ENCODE measurements at places on chromosomes 5 and 9.

DNA sequence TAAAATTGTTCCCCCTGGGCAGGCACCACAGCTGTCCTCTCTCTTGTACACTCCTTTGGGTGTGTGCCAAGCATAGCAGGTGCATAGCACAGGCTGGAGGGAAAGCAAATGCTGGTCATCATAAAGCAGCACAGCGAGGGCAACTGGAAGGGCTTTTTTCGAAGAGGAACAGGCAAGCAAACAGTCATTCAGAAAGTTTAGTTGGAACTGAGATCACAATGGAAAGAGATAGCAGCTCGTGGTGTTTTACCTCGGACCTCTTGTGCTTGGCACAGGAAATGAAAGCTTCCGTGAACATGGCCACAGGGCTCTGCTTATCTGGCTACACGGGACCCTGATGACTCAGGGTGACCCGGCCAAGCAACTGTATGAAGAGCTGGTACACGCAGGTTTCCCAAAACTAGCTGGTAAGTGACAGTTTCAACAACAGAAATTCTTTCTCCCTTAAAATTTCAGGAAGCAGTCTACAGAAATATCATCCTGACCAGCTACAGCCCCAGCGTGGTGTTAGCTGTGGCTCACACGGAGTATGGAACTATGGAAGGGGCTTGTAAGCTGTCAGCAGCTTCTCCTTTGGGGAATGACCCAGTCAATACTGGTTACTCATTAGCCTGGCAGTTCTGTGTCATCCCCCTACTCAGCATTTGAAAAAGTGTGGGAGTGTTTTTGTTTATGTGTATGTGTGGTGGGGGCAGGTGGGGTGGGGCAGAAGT, 48.1 kb downstream of the POC5 start:
- DNase-seq = peak; percentile 34

DNA sequence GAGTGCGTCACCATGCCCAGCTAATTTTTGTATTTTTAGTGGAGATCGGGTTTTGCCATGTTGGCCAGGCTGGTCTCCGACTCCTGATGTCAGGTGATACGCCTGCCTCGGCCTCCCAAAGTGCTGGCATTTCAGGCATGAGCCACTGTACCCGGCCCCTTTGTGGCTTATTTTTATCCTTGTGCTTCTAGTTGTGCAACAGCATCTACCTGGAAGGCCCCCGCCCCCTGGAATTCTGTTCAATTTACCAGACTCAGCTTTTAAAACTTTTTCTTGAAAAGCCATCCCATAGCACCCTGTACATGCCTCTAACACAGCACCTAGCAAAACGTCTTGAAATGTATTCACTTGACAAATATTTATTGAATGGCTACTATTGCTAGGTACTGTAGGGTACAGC, 9.7 kb upstream of the GPBP1 start:
- no peak for DNase-seq

- no peak for DNase-seq
Measured at GRCh38 chr5:74044936-74045335, 418.9 kb downstream of the ARHGEF28 start.

DNA sequence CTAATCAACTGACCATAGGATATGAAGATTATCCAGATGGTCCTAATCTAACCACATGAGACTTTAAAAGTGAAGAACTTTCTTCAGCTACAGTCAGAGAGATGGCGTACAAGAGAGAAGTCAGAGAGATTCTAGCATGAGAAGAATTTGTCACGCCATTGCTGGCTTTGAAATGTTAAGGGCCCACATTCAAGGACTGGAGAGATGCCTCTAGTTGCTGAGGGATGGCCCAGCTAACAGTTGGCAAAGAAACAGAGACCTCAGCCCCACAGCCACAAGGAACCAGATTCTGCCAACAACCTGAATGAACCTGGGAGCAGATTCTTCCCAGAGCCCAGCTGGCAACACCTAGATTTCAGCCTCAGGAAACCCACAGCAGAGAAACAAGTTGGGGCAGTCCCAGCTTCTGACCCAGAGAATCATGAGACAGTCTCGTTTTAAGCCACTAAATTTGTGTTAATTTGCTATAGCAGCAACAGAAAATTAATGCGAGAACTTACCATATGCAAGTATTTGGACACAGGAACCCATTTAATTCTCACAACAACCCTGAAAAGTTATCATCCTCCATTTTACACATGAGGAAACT, 132.0 kb downstream of the MLLT3 start:
- no peak for DNase-seq

DNA sequence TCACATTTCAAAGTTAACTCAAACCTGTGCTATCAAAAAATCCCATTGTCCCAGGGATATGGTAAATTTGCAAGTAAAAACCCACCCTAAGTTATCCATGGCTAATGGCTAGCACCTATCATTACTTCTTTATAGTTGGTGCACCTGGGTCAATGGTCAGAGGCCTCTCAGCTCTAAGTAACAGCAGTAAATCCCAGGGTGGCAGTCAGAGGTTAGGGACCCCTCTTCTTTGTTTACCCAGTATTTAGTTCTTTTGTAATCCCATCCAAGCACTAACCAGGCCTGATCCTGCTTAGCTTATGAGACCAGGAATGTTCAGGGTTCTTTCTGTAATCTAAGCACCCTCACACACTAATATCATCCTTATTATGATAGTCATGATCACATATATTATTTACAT, 52.1 kb upstream of the WWC1 start:
- no peak for DNase-seq

DNA sequence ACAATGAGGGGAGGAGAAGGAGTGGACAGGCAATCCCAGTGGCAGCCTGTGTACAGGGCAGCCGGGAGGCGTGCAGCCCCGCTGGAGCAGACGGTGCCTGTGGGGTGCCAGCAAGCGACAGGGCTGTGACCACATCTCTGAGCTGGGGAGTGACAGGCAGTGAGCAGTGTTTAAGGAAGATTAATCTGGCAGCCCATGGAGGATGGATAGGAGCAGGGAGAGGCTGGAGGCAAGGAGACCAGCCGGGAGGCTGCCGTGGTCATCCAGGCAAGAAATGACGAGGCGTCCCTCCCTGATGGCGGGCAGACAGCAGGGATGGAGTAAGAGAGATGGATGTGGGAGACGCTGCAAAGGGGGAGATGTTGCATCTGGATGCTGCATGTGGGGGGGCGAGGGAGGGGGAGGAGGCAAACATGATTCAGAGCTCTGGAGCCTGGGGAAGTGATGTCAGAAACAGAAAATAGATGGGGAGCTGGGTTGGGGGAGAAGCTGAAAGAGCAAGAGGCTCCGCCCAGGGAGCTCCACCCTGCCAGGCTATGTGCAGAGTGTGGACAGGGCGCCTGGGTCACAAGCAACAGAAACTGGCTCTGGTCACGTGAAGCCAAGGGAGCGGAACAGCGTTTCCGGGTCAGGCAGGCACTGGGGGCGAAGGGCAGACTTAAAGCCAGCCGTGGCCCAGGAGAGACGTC, 12.6 kb downstream of the UNC5A start:
- DNase-seq = no peak

DNA sequence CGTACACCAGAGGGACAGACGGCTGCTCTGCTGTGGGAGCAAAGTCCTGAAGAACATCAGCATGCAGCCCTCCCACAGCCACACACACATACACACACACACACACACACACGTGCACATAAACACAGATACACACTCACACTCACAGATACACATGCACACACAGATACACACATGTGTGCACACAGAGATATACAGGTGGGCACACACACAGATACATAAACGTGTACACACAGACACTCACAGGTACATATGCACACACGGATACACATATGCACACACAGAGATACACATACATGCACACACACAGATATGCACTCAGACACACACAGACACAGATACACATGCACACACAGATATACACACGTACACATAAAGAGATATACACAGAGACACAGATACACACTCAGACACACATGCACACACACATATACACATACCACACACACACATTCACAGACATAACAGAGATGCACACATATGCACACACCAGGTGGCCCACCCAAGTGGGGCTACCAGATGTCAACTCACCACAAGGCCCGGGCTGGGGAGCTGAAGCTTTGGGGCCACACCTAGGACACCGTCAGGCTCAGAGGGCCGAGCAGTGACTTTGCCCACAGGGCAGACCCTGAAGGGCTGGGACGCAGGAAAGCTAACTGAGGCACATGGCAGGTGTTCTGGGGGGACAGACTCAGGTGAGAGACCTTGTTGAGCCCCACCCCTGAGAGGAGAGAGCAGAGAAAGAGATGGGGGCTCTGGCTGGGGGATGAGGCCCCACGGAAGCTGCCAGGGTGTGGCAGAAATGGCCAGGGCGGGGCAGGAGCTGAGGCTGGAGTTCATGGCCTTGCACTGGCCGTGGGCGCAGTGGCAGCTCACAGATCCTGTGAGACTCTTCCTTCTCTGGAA, 148.6 kb upstream of the PPP1R26 start:
- DNase-seq = no peak

DNA sequence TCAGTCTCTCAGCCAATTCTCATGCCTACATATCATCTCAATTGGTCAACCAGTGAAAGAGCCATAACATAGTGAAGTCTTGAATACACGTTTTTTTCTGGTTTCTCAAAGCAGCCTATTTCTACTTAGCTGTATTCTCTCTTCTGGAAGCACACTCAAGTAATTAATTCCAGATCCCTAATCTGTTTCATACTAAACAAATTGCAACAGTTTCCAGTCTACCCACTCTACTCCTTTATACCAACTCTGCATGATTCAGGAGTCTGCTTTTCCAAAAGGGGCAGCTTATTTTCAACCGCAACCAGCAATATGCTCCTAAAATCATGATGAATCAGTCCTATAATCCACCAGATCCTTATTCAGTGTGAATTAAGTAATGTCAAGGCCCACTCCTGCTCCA, 211.7 kb downstream of the TLE1 start:
- DNase-seq = no peak

- DNase-seq = no peak
Measured at GRCh38 chr5:134227259-134227658, 1.4 kb upstream of the PPP2CA start.

- DNase-seq = no peak
Measured at GRCh38 chr5:33994845-33995244, 10.4 kb upstream of the SLC45A2 start.

- no peak for DNase-seq
Measured at GRCh38 chr9:127522727-127523126, 71.4 kb downstream of the LRSAM1 start.

DNA sequence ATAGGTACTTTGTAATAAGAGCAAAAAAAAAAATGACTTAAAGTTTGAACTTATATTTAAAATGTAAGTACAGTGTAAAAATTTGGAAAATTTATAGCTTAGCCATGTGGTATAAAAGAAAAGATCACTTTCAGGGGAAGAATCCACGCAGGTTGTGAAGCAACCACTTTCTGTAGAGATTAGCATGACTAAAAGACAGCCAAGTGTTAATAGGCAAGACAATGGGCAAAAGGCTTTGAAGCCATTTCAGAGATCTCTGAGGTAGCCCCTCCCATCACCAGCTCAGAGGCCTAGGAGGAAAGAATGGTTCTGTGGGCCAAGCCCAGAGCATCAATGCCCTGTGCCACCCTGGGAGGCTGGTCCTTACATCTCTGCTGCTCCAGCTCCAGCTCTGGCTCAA, 346.3 kb upstream of the CHD1 start:
- DNase-seq = no peak

DNA sequence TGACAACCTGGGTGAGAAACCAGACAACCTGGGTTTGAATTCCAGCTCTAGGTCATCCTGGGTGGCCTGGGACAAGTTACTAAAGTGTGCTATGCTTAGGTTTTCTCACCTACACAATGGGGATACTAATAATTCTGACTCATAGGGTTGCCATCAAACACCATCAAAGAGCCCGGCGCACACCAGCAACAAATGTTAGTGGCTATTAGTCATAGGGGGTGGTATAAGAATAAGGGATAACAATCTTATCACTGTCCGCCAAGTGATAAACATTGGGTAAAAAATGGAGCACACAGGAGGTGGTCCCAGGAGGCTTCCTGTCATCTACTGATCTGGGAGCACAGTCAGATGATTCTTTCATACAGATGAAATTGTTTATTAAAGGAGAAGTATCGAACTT, 61.4 kb upstream of the AFAP1L1 start:
- DNase-seq = no peak

GRCh38 chr9:111412280-111412679, 71.9 kb downstream of the ECPAS start:
- DNase-seq = no peak

DNA sequence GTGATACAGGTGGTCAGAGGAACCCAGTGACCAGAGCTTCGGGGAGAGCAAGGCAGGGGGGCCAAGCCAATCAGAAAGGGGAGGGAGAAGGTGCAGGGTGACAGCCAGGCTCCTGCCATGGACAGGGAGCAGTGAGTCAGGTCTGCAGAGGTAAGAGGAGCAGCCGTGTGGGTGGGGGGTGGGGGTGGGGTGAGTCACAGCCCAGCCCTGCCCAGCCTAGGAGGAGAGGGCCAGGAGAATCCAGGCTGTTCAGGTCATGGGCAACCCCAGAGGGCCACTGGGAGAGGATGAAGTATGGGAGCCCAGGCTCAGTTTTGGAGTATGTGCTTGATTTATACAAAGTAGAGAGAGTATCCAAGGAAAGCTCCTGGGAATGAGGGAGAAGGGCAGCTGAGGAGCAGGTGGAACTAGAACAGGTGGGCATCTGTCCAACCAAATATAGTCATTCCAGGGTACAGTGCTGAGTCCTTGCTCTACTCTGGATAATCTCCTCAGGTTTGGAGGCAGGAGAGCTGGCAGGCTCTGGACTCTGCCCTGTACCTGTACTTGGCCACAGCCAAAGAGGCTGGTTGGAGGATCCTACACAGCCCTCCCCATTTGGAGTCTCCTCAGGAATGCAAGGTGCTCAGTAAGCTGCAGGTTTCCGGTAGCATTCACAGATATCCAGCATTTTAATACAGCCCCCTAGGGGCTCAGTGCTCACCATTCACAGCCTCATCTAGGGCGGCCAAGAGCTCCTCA, 1.6 kb downstream of the HBEGF start:
- DNase-seq = no peak

GRCh38 chr9:132582276-132582785, at the start of gene BARHL1:
TSS of gene BARHL1 (plus strand) at chr9:132582606. CDS start at chr9:132582798, 192 bp downstream.
- DNase-seq = no peak

GRCh38 chr5:135569755-135570452, 8.9 kb downstream of the CXCL14 start:
- no peak for DNase-seq

GRCh38 chr9:111961575-111961974, 65.0 kb downstream of the UGCG start:
- DNase-seq = peak; percentile 27

DNA sequence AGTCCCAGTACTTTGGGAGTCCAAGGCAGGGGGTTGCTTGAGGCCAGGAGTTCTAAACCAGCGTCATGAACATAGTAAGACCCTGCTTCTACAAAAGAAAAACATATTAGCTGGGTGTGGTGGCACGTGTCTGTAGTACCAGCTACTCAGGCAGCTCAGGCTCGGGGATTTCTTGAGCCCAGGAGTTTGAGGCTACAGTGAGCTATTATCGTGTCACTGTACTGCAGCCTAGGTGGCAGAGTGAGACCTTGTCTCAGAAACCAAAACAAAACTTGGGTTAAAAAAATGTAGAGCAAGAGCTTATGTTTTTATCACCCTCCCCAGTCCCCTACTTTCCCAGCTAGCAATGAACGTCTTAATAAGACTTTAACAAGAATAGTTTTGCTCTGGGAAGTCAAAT, 46.7 kb downstream of the UHRF2 start:
- no peak for DNase-seq

- DNase-seq = no peak
Measured at GRCh38 chr5:31487506-31487905, 44.4 kb downstream of the DROSHA start.

Measured in NCI-H187 treated with DMSO at 0.1 percent for 48 hours (cell line).